Endothelial cell of umbilical vein (primary cell): ENCODE measurements at places on chromosomes 6 and 20.

DNA sequence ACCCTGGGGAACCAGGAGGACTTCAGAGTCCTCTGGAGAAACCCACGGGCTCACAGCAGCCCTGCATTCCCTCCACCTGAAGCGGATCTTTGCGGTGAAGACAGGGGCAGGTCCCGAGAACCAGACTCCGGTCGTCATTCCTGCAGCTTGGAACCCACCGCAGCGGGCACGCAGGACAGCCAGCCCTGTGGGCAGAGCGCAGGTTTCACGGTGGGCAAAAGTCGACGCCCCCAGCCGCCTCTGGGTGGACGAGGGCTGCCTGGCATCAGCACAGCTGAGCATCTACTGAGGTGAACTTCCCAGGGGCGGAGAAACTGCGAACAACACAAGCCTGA, 118.3 kb downstream of the PSMB1 start:
- H3K36me3 ChIP-seq = no peaks in the 10 kb centered on the region
- H3K4me1 ChIP-seq = peaks cover 5% of the 10 kb centered on the region
- H3K27ac ChIP-seq = no peak overlapping the region
- H3K4me3 ChIP-seq = no peak overlapping the region
- no peak for DNase-seq
- peaks cover 1% of the 10 kb centered on the region for H3K27me3 ChIP-seq

DNA sequence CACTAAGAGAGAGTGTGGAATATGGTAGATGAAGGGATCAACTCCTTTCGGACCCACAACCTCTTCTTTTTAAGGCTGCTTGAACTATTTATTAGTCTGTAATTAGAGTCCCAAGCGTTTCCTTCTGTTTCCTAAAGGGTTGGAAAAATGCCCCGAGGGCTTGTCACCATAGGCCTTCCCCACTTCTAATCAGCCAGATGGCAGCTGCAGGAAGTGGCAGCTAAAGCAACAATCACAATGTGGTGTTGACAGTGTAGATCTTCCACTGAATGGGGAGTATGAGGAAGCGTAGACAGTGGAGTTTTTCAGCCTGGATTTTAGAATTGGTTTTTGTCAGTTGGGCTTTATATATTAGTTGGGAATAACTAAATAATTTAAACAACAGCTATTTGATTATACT, 40.6 kb downstream of the SLC35D3 start:
- peak; percentile 61 for DNase-seq
- H3K4me3 ChIP-seq = no peak overlapping the region
- no peak overlapping the region for H3K27ac ChIP-seq
- H3K4me1 ChIP-seq = no peaks in the 10 kb centered on the region

DNA sequence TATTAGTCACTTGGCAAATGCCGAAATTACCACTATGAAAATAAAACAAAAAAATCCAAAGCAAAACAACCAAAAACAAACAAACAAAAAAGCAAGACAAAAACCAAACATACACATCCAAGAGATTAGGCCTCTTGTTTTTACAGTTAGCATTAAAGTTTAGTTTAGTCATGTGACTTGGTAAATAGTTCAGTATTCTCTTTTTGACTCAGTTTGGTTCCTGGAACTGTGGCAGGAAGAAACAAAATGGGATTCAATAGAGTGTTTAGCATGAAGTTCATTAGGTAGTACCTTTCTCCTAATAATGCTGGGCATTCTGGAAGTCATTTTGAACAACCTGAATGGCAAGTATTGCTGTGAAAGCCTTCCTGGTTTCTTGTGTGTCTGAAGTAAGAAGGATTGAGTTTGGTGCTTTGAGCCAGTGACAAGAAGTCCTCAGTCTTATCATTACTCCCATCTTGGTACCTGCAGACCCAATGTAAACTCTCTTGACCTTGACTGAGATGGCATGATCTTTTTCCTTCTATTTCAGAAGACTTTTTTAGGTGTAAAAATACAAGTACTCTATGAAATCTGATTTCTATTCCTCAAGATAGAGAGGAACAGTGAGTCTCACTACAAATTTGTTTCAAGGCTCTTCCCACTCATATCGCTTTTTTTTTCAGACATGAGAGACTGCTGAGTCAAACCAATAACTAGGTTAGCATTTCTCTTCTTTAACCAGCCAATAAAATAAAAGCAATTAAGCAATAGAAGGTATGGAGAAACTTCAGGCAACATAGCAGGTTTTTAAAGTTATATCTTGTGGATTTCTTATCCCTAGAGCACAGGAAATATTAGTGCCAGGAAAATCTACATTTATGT, 223.6 kb upstream of the PREP start:
- H3K4me3 ChIP-seq = no peak overlapping the region
- no peak overlapping the region for H3K27ac ChIP-seq
- H3K4me1 ChIP-seq = no peaks in the 10 kb centered on the region
- H3K36me3 ChIP-seq = no peaks in the 10 kb centered on the region
- no peaks in the 10 kb centered on the region for H3K27me3 ChIP-seq
- no peak for DNase-seq

DNA sequence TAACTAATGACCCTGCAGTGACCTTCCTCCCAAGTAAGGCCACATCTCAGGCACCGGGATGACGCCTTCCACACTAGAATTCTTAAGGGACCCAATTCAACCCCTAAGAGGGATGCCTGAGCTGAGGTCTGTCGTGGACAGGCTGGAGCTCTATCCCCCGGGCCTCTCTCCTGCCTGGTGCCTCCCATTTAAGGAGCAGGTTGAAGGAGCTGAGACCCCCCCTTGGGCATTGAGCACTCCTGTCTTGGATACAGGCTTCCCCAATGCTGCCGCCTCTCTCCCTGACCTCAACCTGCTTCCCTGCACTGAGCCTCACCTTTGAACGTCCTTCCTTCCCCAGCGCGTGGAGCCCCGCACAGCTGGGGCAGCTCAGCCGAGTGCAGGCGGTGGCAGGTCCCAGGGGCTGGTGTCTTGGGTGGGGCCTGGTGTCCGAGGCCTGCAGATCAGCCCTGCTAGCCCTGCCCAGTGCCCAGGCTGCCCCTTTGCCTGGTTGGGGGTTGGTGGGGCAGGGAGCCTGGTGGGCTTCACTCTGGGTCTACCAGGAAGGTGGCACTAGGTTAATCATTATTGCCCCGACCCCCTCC, 19.9 kb upstream of the BHLHE23 start:
- H3K27me3 ChIP-seq = peaks cover 32% of the 10 kb centered on the region
- no peak overlapping the region for H3K4me3 ChIP-seq
- no peak overlapping the region for H3K27ac ChIP-seq
- DNase-seq = no peak

- H3K27me3 ChIP-seq = no peaks in the 10 kb centered on the region
- H3K27ac ChIP-seq = no peak overlapping the region
- no peaks in the 10 kb centered on the region for H3K36me3 ChIP-seq
- no peak overlapping the region for H3K4me3 ChIP-seq
- H3K4me1 ChIP-seq = peaks cover 7% of the 10 kb centered on the region
- DNase-seq = no peak
Measured at GRCh38 chr20:25052255-25053194, 5.4 kb downstream of the ACSS1 start.

DNA sequence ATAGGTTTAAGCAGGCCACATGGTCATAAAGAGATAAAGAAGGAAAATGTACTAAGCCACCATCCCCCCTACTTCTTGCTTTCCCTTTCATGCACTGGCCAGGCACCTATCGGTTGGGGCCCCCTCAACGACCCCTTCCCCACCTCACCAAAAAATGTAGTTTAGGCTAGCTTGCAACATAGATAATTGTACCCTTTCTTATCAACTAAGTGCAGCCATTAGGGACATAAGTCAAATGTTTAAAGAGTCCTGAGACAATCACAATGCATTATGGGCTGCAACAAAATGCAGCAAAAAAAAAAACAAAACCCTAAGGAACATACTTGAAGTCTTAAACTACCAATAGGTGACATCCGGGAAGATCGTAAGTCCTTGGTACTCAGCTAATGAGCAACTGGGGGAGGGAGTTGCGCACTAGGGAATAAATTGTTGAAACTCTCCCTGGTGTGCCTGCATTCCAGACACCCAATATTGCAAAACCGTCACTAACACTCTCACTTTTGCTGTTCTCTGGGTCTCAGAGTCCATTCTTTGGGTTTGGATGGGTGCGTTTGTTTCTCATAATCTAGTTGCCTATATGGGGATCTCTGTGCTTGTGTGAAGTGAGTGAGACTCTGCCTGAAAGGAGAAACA, 12.4 kb upstream of the HLA-G start:
- no peak overlapping the region for H3K27ac ChIP-seq
- H3K36me3 ChIP-seq = no peaks in the 10 kb centered on the region
- H3K27me3 ChIP-seq = peaks cover under 1% of the 10 kb centered on the region
- no peak overlapping the region for H3K4me3 ChIP-seq
- DNase-seq = no peak
- no peaks in the 10 kb centered on the region for H3K4me1 ChIP-seq

- H3K36me3 ChIP-seq = no peaks in the 10 kb centered on the region
- H3K4me1 ChIP-seq = no peaks in the 10 kb centered on the region
- peaks cover 5% of the 10 kb centered on the region for H3K27me3 ChIP-seq
- no peak for DNase-seq
Measured at GRCh38 chr6:6711832-6712448, 123.4 kb downstream of the LY86 start.

DNA sequence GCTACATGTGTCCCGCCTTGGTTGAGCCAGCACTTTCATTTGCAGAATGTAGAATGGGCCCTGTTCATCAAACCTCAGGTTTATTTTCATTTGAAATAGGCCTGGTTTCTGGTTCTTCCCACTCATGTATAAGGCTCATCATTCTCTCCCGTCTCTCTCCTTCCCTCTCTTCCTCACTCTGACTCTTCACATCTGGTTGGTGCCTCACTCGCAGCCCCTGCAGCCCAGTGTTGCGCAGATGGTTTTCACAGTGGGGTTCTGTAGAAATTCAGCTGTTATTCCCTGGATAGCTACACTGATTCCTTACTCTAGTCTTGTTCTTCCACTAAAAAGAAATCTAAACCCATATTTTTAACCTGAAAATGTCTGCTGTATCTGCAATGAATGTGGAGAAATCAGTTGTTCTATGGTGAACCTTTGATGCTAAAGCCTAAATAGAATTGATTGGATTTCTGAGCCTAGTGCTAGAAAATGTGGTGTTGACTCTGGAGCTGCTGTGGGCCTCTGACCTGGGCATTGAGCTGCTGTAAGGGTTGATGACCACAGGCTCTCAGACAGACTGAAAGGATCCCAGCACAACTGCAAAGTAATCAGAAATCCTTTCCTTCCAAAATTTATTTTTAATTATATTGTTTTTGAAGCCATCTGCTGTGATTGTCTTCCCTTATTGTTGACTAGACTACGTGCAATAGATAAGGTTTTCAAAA, 150.3 kb downstream of the TMEM242 start:
- H3K4me1 ChIP-seq = no peaks in the 10 kb centered on the region
- no peak for DNase-seq
- no peak overlapping the region for H3K4me3 ChIP-seq
- no peaks in the 10 kb centered on the region for H3K27me3 ChIP-seq
- peaks cover 3% of the 10 kb centered on the region for H3K36me3 ChIP-seq
- H3K27ac ChIP-seq = no peak overlapping the region

GRCh38 chr6:154690857-154691256, 42.4 kb upstream of the SCAF8 start:
- no peak for DNase-seq
- H3K27me3 ChIP-seq = no peaks in the 10 kb centered on the region
- no peaks in the 10 kb centered on the region for H3K4me1 ChIP-seq
- no peaks in the 10 kb centered on the region for H3K36me3 ChIP-seq
- no peak overlapping the region for H3K27ac ChIP-seq

DNA sequence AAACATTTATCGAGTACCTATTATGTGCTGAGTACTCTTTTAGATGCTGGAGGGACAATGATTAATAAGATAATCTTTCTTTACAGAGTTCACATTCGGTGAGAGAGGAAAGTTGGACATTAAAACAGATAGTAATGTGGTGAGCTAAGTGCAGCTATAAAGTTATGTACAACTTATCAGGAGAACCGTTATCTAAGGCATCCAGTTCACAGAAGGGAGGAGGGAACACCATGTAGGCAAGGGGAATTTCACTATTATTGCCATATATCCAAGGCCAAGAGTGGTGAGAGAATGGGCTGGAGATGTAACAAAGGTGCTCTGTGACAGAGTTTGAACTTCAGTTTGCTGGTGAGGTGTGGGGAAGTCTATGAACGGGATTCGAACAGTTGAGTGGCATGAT, 105.8 kb downstream of the CARMIL1 start:
- no peak overlapping the region for H3K4me3 ChIP-seq
- no peaks in the 10 kb centered on the region for H3K36me3 ChIP-seq
- H3K27ac ChIP-seq = no peak overlapping the region

- no peaks in the 10 kb centered on the region for H3K27me3 ChIP-seq
- no peak overlapping the region for H3K27ac ChIP-seq
- peaks cover 2% of the 10 kb centered on the region for H3K4me1 ChIP-seq
Measured at GRCh38 chr20:64005394-64005793, 24.5 kb downstream of the PRPF6 start.

GRCh38 chr6:88339761-88340160, 173.6 kb upstream of the CNR1 start:
- H3K4me1 ChIP-seq = no peaks in the 10 kb centered on the region
- no peak for DNase-seq
- H3K4me3 ChIP-seq = no peak overlapping the region
- no peaks in the 10 kb centered on the region for H3K36me3 ChIP-seq
- H3K27ac ChIP-seq = no peak overlapping the region
- no peaks in the 10 kb centered on the region for H3K27me3 ChIP-seq

DNA sequence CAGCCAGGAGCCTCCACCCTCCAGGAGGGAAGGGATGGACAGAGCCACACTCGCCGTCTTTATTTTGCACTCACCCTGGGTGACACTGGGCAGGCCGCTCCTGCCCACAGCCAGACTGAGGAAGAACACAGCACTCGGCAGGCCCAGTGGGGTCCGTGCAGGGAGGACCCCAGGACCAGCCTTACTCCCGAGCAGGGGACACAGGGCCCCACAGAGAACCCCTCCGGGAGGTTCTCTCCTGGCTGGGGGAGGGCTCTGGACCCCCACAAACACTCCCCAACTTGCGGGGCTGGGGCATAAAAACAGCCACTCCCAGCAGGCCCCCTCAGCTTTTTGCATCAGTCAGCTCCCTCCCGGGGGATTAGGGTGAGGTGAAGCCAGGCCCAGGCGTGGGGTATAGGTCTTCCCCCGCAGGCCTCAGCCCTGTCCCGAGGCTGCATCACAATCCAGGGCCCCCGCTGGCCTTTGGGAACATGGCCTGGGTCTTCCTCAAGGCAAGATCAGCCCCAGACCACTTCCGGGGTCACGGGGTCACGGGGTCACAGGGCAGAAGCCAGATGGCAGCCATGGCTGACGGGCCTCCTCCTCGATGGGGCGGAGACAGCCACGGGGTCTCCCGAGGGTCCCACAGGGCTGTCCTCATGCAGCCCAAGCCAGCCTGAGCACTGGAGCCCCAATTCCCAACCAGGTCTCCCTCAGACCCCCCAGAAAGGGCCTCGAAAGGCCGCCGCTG, 3.2 kb downstream of the TNFRSF6B start:
- no peak for DNase-seq
- H3K4me1 ChIP-seq = peaks cover 35% of the 10 kb centered on the region
- H3K27ac ChIP-seq = peak overlapping the region; percentile 91
- H3K36me3 ChIP-seq = no peaks in the 10 kb centered on the region

GRCh38 chr6:157562997-157563396, 182.0 kb downstream of the ZDHHC14 start:
- no peaks in the 10 kb centered on the region for H3K4me1 ChIP-seq
- no peak overlapping the region for H3K27ac ChIP-seq
- H3K36me3 ChIP-seq = no peaks in the 10 kb centered on the region

- H3K4me3 ChIP-seq = no peak overlapping the region
- peaks cover 12% of the 10 kb centered on the region for H3K4me1 ChIP-seq
- H3K36me3 ChIP-seq = peaks cover 14% of the 10 kb centered on the region
- no peak for DNase-seq
- no peak overlapping the region for H3K27ac ChIP-seq
Measured at GRCh38 chr20:44910690-44911262, 916 bp downstream of the PABPC1L start.

GRCh38 chr20:272718-273117, 15.2 kb downstream of the DEFB132 start:
- no peak for DNase-seq
- H3K27me3 ChIP-seq = no peaks in the 10 kb centered on the region
- peaks cover 24% of the 10 kb centered on the region for H3K36me3 ChIP-seq
- no peaks in the 10 kb centered on the region for H3K4me1 ChIP-seq
